ENCODE measurements at places on chromosomes 7 and 10.

DNA sequence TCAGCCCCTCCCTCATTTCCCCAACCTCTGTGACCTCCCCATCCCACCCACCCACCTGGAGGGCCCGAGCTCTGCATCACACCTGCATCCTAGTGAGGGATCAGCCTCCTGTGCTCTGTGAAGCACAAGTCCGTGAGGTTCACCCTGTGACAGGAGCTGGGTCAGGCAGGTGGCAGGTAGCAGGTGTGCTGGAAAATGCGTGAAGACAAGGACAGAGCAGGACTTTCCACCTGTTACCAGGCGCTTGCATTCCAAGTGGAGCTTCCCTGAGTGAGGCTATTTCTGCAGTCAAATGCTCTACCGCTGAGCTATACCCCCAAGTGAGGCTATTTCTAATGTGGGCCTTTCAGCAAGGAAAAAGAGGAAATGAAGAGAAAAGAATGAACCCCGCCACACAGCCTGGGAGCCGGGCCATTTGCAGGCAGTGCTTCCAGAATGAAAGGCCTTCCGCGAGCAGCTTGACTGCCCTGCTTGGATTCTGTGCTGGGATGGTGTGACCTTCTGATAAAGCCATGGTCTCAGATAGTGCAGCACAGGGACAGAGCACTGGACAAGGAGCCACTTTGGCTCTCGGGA lies 13.3 kb upstream of the CPXM2 start:
- no peak for DNase-seq

DNA sequence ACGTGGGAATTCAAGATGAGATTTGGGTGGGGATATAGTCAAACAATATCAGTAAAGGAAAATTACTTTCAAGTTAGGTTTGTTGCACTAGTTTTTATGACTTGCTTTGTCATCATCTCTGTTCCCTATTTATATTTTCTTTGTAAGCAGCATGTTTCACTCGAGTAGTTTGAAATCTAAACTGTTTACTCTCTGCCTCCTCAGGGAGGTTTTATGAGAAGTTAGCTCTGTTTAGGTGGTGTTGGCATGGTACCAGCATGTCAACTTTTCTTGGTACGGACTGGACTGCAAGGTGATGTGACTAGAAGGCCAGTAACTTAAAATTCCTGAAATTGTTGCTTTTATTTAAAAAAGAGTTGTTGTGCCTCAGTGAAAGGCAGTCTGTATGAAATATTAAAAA lies 59.2 kb upstream of the MTPN start:
- DNase-seq = no peak

DNA sequence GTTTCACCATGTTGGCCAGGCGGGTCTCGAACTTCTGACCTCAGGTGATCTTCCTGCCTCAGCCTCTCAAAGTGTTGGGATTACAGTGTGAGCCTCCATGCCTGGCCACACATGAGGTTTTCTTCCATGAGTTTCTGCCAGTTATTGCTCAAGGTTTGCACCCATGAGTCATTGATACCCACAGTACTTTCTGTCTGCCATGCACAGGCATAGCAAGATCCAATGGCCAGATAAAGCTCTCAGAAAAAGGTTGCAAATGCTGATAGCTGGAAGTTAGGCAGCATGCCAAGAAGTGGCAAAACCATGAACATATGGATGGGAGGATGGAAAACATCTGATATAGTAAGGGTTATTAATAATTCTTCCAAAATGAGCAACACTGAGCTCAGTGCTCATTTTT lies 298.7 kb upstream of the NRG3 start:
- no peak for DNase-seq

DNA sequence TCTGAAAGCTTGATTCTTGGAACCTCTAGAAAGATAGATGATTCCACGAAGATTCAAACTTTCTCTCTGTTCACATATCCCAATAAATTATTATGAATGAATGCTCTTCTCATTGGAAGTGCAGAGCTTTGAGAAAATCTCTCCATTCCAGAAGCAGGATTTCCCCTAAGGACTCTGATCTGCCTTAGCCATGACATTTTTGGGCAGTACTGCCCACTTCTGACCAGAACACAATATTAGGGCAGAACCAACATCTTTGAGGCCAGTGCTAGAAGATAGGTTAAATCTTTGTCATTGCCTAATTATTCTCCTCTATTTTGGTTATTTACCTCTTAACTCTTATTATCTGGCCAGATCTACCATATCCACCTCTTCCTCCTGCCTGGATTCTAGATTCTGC lies 49.9 kb downstream of the ARMC3 start:
- no peak for DNase-seq

DNA sequence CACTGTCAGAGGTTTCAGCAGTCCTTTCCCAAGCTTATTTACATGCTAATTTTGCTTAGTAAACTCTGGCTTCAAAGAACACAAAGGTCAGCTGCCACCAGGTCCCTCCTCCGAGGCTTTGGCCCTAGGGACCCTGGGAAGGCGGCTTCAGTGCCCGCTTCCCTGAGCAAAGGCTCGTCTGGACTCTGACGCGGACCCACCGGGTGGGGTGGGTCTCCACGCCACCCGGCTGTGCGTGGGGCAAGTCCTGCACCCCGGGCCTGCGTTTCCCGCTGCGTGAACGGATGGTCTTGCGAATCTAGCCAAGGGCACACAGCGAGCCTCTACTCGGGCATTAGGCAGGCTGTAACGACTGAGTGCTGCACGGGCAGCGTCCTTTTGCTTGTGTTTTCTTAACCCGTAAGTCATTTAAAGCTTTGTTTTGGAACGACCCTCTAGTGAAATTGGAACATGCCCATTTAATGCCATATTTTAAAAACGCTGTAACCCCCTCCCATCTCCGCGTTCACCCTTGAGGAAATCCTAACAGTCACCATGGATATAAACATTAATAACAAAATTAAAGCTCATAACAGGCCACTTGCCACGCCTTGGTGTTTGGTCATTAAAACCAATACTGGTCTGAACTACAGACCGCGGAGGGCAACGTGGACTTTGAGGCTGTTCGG lies 828 bp downstream of the BNIP3 start:
- DNase-seq = no peak

DNA sequence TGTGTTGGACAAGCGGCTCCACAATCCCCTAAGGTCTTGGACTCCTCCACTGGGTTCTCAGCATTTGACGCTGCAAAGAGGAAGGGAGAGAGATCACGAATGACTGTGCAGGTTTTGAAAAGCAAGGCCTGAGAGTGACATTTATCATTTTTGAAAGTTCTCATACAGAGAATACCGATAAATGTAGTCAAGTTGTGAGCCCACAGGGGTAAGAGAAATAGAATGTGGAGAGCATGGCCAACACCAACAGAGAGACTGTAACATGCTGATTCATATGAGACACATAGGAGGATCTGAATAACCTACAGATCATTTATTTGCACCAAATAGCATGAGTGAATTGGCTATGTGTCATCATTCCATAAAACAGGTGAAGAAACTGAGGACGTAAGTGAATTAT lies 230.5 kb upstream of the MBL2 start:
- DNase-seq = no peak

- DNase-seq = no peak
Measured at GRCh38 chr10:24526085-24526649, 197.5 kb downstream of the ARHGAP21 start.

GRCh38 chr10:86757113-86757972 lies 924 bp downstream of the BMPR1A start:
- no peak for DNase-seq

GRCh38 chr10:81027223-81027622 lies 489.5 kb downstream of the SH2D4B start:
- DNase-seq = no peak

DNA sequence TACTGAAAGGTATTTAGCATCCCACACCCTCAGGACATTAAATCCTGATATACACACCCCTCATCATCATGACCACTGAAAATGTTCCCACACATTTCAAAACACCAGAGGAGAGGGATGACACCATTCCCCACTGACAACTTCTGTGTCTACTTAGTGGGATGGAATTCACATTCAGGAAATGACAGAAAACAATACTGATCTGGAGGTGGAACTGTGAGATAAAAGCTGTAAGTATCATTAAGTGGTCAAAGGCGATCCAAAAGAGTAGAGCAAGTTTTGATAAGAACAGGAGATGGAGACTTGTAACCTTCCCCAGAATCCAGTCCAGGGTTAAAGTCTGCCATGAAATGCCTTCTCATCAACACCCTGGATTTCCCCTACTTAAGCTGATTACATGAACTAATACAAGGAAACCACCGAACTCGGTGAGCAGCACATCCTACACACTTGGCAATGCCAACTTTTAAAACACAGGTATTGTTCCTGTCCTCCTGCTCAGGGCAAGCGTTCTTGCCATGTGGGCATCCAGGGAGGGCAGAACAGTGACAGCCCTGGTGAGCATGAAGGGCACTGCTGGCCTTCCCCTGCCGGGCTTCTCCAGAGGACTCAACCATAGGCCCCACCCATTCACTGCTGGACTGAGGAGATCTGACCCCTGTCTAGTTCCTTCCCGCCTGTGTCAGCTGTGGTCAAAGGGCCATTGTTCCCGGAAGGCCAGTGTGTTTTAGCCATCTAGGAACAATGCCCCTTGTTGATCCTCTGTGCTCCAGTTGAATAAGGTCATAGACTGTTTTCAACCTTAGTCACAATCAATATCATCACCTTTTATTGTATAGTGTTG lies 85.0 kb downstream of the SGMS1 start:
- no peak for DNase-seq

DNA sequence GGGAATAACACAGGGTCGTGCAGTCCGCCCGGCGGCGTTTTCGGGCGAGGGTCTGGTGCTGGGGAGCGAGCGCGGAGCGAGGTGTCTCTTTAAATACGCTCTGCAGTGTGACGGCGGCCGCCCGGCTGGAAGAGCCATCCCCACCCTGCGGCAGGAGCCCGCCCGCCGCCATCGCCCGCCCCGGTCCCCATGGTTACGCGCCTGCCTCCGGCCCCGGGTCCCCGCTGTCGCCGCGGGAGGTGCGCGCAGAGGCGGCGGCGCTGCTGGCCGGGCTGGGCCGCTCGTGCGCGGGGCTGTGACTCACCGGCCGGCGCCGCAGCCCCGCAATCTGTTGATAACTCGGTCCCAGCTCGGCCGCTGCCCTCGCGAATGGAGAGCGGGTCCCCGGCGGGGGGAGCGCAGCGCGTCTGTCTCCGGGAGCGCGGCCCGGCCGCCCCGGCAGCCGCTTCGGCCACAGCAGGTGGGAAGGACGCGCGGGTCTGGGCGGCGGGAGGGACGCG lies at the start of gene ADGRA1:
TSS of gene ADGRA1 (plus strand) at position 246 of the 500 bp plus-strand sequence. CDS start 986 bp downstream, outside the sequence.
- no peak for DNase-seq

DNA sequence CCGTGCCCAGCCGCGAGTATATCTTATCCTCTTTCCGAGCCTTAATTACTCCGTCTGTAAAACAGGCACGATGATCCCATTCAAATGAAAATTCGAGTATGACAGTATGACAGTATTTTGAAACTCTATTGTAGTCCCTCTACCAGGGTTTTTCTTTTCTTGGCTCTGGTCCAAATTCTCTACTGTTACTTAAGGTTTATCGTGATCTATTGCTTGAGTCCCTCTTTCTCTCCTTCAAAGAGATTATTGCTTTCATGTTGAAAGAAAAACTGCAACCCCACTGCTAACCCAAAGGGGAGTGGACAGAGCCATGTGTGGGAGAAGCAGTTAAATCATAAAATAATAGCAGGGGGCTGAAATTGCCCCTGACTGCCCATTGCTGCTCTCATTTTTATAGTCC lies 1156.6 kb upstream of the AUTS2 start:
- no peak for DNase-seq

- DNase-seq = no peak
Measured at GRCh38 chr7:83872501-83872900, 223.6 kb upstream of the SEMA3E start.

- no peak for DNase-seq
Measured at GRCh38 chr7:117273814-117274225, 49.0 kb downstream of the WNT2 start.

DNA sequence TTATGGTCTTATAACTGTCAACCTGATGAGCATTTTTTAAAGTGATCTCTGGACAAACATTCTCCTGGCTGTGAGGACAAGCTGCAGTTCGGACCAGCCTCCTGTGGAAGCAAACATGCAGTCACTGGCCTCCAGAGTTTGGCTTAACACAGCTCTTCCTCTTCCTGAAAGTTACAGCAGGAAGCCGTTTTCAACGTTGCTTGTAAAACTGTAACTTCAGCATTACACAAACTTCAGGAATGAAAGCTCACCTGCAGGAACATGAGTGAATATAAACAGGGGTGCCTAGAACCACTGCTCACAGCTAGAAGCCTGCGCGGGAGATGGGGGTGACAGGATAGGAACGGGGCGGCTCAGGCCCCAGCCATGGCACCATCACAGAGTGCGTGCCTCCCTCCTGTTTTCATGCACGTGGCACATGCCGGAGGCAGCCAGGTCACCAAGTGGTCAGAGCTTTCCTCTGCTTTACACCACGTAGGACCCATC lies 292.9 kb upstream of the PITRM1 start:
- no peak for DNase-seq

DNA sequence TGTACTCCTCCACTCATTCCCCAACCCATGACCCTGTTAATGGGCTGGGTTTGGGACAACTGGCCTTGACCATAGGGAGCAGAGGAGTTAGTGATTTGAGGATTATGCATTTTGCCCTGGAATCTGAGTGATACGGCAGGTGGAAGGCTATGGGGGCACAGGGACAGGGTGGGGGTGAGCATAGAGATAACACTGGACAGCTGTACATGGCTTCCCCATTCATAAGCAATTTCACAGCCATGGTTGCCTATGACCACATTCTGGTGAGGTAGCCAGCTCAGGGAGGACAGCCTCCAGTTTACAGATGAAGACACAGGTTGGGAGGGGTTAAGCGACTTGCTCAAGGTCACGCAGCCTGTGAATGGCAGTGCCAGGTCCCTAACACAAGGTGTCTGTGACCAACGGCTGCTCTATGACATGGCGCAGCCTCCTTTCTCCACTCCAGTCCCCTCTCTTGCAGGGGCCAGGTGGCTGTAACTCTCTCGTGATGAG lies 319.5 kb downstream of the PLXNA4 start:
- DNase-seq = no peak

- no peak for DNase-seq
Measured at GRCh38 chr7:127674361-127674760, 22.4 kb downstream of the SND1 start.

DNA sequence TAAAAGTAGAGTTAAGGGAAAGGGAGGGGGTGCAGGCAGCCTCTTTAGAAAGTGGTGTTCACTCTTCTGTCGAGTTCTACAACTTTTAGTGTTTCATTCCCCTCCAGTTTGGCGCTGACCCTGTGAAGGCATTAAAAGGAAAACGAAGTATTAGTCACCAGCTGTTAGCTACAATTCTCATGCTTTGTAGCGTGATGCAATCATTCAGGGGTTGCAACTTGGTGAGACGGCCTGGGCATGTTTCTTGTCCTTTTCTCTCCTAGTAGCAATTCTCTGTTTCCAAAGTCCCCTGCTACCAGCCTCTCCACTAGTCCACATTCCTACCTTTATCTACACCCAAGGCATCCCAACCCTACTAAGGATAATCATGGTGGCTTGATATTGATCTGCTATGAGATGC lies 33.7 kb upstream of the DGKI start:
- no peak for DNase-seq

DNA sequence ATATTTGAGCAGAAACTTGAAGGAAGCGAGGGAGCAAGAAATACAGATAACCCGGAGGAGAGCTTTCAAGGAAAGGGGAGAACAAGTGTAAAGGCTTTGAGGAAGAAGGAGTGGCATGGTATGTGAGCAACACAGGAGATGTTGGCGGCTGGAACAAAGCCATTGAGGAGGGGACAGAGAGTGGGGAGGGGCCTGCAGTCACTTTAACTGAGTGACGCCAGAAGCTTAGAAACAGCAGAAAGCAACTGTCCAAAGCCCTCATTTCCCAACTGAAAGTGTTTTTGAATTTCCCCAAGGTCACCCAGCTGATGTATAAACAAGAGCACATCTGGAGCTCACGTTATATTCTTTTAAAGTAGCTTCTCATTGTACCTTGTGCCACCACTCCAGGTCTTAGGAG lies 19.1 kb downstream of the AUTS2 start:
- DNase-seq = no peak

- no peak for DNase-seq
Measured at GRCh38 chr10:119333146-119333792, 125.9 kb downstream of the GRK5 start.
